ENCODE measurements at places on chromosomes 1 and 21. TPM values are rescaled to one million over a fixed set of nuclear protein-coding genes. Genes with fewer than 3 reads are reported as not detected.

- DNase-seq = no peak
Measured at GRCh38 chr1:5430136-5430535, 562.1 kb downstream of the NPHP4 start.

GRCh38 chr1:179953974-179954492, 577 bp upstream of the CEP350 start:
- peak; percentile 61 for DNase-seq

PODN gene
- total RNA-seq = not detected

SLC1A7 gene
- 1.1 TPM for total RNA-seq

DNA sequence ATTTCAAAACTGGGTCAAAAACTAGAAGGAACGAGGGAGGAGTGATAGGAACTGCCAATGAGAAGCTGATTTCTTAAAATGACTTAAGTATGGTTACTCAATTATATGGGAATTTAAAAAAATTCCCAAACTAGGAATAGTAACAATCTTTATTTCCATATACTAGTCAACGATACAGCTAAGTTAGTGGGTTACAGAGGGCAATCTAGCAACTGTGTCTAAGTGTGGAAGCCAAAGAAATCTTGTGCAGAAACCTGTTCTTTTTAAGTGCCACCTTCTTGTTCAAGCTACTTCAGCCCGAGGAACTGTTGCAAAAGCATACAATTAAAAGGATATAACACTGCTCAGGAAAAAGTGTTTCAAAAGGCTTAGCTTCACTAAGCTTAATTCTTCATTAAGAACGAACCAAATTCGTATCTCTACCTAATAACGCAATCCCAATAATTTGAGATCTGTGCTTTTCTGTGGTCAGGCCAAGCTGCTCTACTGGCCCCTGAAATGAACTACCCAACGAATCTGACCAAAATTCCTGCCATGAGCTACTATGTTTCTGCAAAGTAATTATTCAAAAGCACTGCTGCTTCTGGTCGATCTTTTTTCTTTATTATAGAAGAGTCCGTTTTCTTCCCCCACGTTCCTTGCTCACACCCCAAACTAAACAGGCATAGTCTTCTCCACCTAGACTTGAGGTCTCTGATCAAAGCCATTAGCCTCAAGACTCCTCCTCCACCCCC, 1.8 kb downstream of the USP24 start:
- DNase-seq = no peak

ZNF648 gene
- not detected for total RNA-seq

IFI44 gene
- total RNA-seq = 13.5 TPM
